SW480 (cell line): ENCODE measurements at places on chromosomes 1 and 21.

- DNase-seq = peak; percentile 77
These were observed 1.6 kb upstream of the METTL25B start for GRCh38 chr1:156726549-156727226.

GRCh38 chr1:12276225-12276624, 46.4 kb downstream of the VPS13D start:
- no peak for DNase-seq

DNA sequence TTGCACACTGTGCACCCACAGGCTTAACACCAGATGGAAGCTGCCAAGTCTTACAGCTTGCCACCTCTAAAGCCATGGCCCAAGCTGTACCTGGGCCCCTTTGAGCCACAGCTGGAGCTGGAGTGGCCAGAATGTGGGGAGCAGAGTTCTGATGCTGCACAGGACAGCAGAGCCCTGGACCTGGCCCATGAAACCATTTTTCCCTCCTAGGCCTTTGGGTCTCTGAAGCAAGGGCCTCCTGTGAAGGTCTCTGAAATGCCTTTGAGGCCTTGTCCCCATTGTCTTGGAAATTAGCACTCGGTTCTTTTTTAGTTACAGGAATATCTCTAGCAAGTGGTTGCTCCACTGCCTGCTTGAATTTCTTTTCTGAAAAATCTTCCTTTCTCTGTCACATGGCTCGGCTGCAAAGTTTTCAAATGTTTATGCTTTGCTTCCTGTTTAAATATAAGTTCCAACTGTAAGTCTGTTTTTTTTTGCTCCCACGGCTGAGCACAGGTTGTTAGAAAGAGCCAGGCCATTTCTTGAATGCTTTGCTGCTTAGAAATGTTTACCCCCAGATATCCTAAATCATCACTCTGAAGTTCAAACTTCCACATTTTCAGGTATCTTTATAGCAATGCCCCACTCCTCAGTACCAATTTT, 156.8 kb upstream of the GORAB start:
- no peak for DNase-seq

GRCh38 chr1:230205719-230206198, 138.7 kb downstream of the GALNT2 start:
- no peak for DNase-seq

GRCh38 chr1:13228343-13228781, 2.4 kb upstream of the PRAMEF18 start:
- peak; percentile 24 for DNase-seq

DNA sequence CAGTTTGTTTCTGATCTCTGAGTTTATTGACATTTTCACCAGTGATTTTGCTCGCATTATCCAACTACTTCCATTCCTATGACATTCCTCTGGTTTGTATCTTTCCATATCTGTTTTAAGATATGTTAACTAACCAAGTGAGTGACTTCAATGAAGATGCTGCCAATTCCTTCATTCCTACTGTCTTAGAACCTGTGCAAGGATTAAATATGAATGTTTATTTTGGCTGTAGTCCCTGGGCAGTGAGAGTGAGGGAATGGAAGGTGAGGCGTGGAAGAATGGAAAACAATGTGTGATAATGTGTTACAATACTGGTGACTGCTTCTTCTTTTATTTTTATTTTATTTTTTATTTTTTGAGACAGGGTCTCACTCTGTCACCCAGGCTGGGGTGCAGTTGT, 183.0 kb downstream of the SDCCAG8 start:
- DNase-seq = no peak

DNA sequence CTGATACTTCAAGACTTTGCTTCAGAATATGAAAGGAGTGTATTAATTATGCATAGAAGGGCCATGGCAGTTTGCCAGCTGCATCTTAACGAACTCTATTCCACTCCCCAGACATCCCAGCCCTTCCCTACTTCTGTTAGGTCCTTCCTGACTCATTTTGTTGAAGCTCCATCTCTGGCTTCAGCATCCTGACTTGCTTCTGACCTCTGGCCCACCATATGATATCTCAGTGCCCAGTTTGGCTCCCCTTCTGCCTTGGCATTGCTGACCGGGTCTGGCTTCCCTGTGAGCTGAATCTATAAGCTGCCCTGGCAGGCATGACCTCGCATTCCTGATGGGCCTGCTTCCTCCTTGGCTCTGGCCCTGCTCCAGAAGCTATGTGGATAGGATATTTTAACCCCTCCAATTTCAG, 27.6 kb upstream of the ARHGAP29 start:
- no peak for DNase-seq

DNA sequence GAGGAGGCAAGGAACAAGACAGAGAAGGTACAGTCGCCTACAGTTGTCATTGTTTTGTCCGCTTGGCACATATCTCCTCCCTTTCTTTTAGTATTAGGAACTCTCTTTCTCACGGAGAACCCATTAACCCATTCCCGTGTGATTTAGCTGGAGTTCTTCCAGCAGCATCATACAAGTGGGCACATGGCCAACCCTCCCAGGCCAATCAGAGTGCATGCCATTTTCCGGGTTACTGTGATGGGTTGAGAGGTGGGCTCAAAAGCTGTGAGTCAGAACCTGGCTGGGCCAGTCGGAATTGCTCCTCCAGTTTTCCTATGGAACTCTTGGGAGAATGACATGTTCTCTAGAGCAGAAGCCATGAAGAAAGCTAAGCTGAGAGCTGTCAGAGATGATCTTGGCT, 83.1 kb upstream of the SOD1 start:
- DNase-seq = no peak

- DNase-seq = no peak
These were observed 146.9 kb upstream of the C1orf174 start for GRCh38 chr1:4046836-4047461.

- no peak for DNase-seq
These were observed 14.9 kb upstream of the SLC44A5 start for GRCh38 chr1:75625795-75626194.
